ENCODE measurements at places on chromosomes 7 and 10.

DNA sequence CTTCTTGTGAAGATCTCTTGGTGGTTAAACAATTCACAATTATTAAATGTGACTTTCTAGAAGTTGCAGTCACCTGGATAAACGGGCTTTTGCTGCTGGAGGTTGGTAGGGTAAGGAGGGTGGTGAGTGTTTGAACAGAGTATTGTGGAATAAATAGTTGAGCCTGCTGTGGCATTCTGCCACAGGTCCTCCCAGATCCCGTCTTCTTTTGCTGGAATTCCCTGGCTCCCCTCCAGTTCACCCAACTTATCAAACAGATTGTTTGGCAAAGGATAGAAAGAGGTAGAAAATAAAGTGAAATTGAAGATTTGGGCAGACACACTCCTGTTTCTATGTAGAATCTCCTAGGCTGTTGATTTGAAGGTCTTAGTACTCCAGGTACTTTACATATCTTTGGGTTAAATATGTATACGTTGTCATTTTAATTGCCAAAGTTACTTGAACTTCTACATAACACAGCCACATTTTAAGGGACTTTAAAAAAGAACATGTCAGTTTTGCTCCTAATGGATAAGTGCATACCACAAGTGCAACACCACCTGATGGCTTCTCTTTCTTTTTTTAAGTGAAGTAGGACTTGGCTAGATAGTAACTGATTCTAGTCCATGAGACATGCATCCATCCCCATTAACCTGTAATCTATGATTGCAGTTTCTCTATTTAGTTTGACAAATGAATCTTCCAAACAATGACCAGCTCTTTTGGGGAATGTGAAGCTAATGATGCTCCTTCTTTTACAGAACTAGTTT is 83.0 kb downstream of the ARL4A start:
- no peak for DNase-seq

- DNase-seq = peak; percentile 74
Observed at GRCh38 chr7:112416127-112416526, 34.1 kb upstream of the IFRD1 start.

DNA sequence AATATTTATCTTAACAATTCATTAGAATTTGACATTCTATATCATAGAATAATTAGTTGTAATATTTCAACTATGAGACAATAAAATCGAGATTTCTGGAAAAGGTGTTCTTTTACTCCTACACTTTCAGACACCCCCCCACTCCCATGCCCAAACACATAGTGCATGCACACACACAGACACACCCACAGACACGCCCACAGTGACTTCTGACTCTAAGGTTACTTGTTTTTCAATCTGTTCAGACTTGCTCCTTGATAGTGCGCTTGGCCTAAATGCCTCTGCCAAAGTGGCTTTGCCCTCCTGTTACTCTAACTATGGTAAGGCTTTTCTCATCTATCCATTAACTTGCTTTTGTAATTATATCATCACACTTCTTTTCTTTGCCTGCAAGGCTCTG is 144.0 kb upstream of the PPP1R3A start:
- no peak for DNase-seq

- DNase-seq = no peak
Observed at GRCh38 chr7:39186671-39187070, 209.0 kb downstream of the POU6F2 start.

DNA sequence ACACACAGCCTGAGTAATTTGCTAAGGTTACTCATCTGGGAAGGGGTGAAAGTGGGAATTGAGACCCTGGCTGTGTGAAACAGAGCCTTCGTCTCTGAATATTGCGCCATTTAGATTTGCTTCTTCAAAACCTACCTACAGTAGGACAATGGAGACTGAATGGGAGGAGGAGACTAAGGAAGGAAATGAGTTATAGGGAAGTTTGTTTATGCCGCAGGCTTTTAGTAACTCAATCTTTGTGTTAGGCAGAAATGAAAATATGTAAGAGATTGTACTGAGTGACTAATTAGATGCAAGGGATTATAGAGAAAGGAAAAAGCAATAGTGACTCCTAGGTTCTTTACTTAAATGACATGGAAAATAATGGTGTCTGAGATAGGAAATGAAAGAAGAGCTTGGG is 80.2 kb downstream of the KCND2 start:
- DNase-seq = no peak

DNA sequence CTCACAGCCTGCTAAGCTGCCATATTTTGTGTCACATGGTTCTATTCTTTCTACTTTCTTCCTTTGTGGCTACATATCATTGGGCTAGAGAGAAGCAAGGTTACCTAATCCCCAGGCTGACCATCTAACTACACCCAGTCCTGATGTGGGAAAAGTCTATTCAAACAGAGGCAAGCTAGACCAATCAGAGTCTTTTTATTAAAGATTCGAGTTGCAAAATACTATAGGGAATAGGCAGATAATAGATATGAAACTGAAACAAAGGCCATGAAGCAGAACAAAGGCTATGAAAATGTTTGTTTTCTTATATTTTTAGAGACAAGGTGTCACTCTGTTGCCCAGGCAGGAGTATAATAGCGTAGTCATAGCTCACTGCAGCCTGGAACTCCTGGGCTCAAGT is 36.7 kb downstream of the MTERF1 start:
- no peak for DNase-seq

- DNase-seq = no peak
Observed at GRCh38 chr7:67550801-67551436, 554.3 kb downstream of the TYW1 start.

GRCh38 chr10:68135922-68136792 is 26.9 kb downstream of the MYPN start:
- DNase-seq = no peak

DNA sequence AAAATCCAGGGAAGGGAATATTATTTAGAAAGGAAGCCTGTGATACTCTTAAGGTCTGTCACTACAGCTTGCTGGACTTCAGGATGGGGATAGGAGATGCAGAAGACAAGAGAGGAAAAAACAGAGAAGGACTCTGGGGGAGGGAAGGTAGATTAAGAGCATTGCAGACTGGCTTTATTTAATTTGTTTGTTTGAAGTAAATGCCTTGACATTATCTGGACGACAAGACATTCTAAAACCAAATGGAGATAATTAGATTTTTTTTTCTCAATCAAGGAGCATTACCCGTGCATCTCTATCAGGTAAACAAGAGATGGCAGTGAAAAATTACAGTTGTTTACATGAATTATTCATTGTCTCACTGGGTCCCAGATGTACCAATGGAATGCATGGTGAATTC is 24.3 kb downstream of the ACTA2 start:
- no peak for DNase-seq

- DNase-seq = no peak
Observed at GRCh38 chr7:19930051-19930450, 156.6 kb upstream of the TMEM196 start.

DNA sequence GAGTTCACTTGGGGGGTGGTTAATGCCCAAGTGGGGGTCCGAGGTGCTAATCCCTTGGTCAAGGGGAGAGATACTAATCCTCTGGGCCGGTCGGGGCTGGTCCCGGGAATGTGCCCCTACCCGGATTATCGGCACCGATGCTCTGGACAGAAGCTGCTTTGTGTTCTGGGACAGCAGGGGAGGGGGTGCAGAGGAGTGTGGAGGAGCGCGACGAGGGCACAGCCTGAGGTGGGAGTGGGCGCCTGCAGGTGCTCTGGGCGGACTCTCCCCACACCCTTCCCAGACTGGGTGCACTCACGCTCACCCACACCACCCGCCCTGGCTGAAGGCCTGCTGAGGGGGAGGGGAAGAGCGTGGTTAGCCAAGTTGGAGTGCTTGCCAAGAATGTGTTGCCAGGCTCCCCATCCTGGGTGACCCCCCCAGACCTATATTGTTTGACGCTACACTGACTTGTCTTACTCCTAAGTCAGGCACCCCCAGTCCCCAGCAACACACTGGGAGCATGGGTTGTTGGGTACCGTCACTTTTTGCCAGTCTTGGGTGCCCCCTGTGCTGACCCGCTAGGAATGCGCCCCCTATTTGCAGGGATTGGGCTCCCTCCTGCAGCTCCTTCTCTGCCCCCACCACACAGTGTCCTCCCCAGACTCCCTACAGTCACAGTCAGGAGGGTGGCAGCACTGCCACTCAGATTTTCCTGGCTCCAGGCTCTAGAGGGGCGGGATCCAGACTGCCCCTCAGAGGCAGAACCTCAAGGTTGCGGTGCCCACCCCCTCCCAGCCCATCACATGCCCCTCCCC is 1.2 kb downstream of the SLC4A2 start:
- DNase-seq = peak; percentile 61

DNA sequence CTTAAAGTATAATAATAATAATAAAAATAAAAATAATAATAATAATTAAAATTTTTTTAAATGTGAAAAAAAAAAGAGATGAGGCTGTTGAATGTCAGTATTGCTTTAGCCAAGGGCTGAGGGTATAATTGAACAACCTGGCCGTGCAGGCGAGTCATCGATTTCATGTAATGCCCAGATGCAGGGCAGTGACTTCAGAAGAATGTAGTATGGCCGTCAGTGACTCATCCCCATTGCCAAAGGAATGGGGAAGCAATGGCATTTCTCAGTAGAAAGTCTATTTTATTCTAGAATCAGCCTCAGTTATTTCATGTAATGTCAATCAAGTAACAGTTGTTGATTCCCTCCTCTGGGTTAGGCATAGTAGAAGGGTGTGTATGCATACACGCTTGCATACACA is 516.4 kb downstream of the GLRX3 start:
- DNase-seq = no peak

GRCh38 chr7:140358412-140359051 is 39.8 kb downstream of the SLC37A3 start:
- DNase-seq = peak; percentile 55

DNA sequence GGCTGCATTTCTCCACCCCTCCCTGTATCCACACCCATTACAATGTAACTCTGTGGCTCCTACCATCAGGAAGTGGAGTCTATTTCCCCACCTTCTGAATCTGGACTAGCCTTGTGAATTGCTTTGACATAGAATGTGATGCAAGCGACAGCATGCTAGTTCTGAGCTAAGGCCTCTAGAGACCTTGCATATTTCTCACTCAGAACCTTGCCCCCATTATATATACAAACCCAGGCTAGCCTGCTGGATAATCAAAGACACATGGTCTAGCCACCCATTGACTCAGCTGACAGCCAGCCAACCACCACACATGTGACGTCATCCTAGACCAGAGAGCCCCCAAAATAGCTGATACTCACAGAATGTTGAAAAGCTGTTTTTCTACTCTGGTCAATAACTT is 77.9 kb downstream of the CCDC71L start:
- DNase-seq = no peak

GRCh38 chr10:30747633-30748032 is 118.1 kb upstream of the LYZL2 start:
- DNase-seq = no peak

GRCh38 chr10:112247791-112248190 is 35.4 kb upstream of the TECTB start:
- DNase-seq = no peak

GRCh38 chr10:27349987-27350386 is 109.4 kb upstream of the ACBD5 start:
- DNase-seq = no peak

DNA sequence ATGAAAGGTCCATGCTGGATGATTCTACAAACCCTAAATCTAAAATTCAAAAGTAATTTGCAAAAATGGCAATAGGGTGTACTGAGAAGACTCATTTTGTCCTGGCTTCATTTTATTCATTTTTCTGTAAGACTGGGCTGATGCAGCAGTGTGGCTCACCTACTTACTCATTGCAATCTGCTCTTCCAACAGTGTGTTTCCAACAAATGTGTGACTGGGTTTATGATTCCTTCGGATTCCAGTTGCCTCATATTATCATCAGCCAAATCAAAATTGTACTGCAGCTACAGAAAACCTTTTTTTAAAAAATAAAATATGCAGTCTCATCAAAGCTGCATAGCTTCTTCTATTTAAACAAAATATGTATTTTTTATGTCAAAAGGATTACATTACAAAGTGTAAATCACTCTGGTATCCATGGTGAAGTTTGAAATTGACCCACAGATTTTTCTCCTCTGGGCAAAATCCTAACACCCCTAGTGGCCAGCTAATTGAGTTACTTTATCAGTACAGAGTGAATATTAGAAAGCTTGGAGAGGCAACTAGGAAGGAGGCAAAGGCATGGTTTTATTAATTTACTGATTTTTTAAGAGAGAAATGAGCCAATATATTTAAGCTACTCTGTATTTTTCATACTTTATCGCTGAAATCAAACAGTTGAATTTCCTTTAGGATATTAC is 390.3 kb downstream of the MAGI2 start:
- no peak for DNase-seq

GRCh38 chr10:20094226-20094976 is 278.2 kb downstream of the PLXDC2 start:
- no peak for DNase-seq

DNA sequence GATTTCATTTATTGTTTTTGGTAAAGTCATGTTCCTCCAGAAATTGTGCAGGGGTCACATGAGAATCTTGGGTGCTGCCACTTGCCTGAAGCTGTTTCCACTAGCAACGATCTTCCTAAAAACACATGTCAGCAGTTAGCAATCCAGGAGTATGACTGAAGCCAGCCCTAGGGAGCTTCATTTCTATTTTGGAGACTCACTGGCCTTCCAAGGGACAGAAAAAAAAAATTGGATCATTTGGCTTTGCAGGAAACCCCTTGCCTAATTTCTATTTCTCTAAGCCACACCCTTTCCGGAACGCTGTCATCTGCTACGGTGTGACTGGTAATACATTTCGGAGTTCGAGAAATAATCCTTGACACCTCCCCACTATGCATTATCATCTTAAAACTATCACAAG is 204.7 kb downstream of the TAX1BP1 start:
- DNase-seq = no peak

- DNase-seq = no peak
Observed at GRCh38 chr10:132050191-132050590, 15.6 kb upstream of the JAKMIP3 start.
